ENCODE measurements at places on chromosomes 16 and 17.

GRCh38 chr16:67000384-67001351 lies 12.3 kb downstream of the CES4A start:
- peak; percentile 64 for DNase-seq

GRCh38 chr17:57366558-57367351 lies 110.4 kb downstream of the MSI2 start:
- no peak for DNase-seq

DNA sequence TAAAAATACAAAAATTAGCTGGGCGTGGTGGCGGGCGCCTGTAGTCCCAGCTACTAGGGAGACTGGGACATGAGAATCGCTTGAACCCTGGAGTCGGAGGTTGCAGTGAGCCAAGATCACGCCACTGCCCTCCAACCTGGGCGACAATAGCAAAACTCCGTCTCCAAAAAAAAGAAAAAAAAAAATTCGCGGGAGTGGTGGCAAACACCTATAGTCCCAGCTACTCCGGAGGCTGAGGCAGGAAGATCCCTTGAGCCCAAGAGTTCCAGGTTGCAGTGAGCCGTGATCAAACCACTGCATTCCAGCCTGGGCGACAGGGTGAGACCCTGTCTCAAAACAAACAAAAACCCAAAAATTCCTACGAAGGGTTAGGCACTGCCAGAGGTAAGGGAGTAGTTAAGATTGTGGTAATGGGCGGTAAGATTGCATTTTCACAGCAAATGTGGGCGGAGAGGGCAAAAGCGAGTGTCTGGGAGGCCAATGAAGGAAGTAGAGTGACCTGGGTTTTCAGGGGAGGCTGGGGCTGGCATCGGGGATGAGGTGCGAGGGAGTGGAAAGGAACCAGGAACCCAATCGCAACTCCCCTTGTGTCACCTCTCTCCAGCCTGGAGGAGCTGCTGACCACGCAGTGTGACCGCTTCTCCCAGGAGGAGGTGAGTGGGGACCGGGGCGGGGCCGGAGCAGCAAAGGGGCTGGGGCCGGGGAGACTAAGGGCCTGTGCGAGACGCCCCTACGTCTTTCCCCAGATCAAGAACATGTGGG lies 2.6 kb downstream of the MYL11 start:
- DNase-seq, result no peak

GRCh38 chr17:82767041-82767754 lies 15.3 kb downstream of the TBCD start:
- peak; percentile 76 for DNase-seq

DNA sequence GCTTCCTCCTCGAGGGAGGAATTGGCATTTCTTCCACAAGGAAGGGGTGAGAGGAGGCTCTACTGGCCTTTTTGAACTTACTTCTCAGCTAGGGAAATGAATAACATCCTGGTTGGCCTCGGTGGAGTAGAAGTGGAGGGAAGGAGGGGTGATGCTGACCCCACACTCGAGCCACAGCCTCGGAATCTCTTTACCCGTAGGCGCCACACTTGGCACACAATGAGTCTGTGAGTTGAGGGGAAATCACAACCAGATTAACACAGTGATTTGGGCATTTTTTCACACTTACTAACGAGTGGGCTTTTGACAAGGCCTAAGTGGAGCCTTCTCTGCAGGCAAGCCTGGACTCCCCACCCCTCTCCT lies 47.3 kb upstream of the TBX2 start:
- DNase-seq, result no peak

GRCh38 chr16:69293401-69293800 lies 17.7 kb upstream of the VPS4A start:
- no peak for DNase-seq
